Activated gamma-delta T cell treated with Interleukin-2 at 50 U/mL for 16 hours (primary cell): ENCODE measurements at places on chromosomes 3 and 15.

DNA sequence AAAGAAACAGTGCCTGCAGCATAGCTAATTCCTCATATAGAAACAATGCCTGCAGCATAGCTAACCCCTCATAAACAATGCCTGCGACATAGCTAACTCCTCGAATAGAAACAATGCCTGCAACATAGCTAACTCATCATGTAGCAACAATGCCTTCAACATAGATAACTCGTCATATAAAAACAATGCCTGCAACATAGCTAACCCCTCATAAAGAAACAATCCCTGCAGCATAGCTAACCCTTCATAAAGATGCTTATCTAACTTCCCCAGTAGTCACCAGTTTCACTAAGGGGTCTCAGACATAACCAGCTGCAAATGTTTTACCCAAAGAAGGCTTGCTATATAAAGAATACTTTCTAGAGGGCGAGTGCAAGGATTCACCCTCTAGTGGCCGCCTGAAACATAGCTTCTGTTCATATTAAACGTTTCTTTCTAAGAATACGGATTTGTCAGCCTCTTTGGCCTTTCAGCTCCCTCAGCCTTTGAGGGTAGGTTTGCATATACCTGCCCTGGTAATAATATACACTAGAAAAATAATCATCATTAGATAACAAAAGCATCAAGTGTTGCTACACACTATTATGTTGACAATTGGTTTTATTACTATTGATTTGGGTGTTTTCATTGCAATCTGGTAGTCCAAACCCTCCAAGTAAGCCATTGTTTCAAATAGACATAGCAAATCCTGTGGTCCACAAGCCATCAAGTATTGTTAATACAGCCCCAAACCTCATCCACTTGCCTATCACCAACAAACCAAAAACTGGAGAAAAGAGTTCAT lies 44.4 kb upstream of the FAN1 start:
- peak; percentile 8 for DNase-seq

DNA sequence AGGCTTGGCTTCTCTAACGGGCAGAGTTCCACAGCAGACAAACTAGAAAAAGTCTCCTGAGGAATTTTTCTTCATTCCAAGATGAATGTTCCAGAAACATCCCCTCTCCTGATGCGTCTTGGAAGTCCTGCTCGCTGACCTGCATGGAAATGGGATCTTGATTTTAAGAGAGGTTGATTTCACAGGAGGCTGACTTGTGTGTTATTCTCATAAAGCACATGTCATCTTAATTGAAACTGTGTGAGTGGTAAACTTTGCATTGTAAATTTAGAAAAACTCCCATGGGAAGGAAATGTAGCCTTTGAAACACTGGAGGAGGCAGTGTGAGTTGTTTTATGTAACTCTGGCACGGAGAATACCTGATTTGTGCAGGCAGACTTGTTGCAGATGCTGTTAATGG lies 337.8 kb upstream of the NR2E3 start:
- DNase-seq = no peak

DNA sequence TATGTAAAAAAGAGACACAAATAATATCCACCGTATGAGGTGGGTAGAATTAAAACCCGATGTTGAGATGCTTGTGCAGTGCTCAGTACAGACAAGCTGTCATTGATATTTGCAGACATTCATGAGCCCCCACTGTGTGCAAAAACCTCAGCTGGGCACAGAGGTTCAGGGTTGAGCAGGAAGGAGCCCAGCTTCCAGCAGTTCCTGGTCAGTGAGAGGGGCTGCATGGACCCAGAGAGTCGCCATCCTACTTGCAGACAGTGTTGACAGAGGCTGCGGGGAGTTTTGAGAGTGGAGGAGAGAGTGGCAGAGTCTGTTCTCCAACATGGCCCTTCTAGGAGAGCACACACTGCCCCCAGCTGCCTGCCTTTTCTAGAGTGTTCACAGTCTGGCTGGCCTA lies 6.1 kb upstream of the LTF start:
- DNase-seq = no peak

DNA sequence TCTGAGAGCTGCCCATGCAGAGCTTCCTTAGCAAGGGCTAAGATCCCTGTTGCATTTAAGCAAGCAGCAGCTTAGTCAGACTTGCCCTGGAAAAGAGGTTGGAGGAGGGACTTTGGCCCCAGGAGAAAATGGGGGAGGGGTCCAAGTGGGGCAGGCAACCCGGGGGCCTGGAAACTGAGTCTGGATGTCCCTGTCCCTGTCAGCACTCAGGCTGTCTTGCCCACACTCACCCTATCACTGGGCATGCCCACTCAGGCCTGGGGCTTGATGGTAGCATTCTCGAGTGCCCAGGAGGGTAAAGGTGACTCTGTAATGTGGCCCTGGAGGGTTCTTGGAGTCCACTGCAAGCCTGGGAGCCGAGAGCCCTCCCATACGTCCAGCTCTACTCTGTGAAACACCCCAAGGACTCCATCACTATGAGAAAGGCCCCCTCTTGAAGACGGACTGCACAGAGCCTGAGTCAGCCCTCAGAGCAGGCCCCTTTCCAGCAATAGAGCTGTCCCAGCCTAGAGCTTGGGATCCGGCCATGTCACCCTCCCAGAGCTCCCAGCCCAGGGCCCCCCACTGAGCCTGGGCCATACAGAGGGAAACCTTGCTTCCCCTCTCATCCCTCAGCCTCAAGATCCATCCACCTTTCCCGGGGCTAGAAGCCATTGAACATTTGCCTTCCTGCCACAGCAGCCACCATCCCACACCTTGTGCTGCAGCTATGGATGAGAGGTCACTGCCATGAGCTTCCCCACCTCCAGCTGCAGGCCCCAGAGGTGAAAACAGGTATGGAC lies 13.4 kb downstream of the MYL3 start:
- DNase-seq = no peak

- no peak for DNase-seq
Observed at GRCh38 chr3:88986834-88987233, 120.6 kb upstream of the EPHA3 start.

- DNase-seq = peak; percentile 27
Observed at GRCh38 chr15:55108858-55109518, 87.8 kb downstream of the RSL24D1 start.

DNA sequence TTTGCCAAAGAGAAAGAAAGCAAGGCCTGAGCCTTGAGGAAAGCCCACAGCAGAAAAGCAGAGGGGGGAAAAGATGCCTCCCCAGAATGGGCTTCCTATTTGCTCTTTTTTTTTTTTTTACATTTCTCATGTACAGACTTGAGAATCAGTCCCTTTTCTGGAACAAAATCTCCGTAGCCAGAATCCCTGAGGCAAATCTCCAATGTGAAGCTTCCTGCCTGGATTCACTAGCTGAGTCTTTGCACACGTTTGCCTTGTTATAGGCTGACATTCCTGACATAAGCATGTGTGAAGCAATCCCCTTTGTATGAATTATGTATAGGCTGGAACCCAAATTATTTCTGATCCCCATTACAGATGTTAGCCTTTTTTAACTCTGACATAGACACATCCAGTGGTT lies 52.2 kb upstream of the ACTL6A start:
- no peak for DNase-seq
